ENCODE measurements at places on chromosomes 2 and 18.

DNA sequence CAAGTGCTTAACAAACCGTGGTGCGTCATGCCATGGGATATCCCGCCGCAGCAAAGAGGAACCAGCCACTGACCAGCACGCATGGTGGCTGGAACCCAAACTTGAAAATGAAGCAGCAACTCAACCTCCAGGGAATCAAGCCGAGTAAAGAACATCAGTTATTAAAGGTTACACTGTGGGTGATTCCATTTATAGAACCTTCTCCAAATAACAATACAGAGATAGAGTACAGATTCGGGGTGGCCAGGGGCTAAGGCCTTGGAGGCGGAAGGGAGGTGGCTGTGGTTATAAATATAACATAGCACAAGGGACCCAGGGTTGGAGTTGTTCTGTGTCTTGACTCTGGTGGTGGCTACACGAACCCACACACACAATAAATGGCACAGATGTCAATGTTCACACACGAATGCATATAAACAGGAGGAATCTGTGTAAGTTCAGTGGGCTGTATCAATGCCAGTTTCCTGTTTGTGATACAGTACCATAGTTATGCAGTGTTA lies 123.1 kb downstream of the EIPR1 start:
- DNase-seq: no peak

- peak; percentile 32 for DNase-seq
These were observed 409.2 kb upstream of the TCF4 start for GRCh38 chr18:55997151-55997561.

- DNase-seq: peak; percentile 68
These were observed 22.9 kb downstream of the ZNF532 start for GRCh38 chr18:58887613-58887963.

- no peak for DNase-seq
These were observed 19.6 kb downstream of the LDAH start for GRCh38 chr2:20803226-20803682.

- no peak for DNase-seq
These were observed 1.4 kb downstream of the FIGN start for GRCh38 chr2:163734401-163734800.

DNA sequence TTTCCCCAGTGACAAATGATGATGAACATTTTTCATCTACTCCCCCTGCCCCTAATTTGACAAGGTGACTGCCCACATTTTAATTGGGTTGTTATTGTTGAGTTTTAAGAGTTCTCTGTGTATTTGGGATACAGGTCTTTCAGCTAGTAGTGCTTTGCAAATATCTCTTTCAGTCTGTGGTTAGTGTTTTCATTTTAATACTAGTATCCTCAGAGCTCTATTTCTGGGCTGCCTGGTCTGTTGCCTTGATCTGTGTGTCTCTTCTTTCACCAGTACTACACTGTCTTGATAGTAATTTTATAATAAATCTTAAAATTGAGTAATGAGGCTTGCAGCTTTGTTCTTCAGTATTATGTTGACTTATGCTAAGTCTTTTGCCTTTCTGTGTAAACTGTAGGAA lies 19.7 kb downstream of the EIF5B start:
- no peak for DNase-seq

- DNase-seq: no peak
These were observed 75.8 kb downstream of the RTP5 start for GRCh38 chr2:241945311-241945710.

DNA sequence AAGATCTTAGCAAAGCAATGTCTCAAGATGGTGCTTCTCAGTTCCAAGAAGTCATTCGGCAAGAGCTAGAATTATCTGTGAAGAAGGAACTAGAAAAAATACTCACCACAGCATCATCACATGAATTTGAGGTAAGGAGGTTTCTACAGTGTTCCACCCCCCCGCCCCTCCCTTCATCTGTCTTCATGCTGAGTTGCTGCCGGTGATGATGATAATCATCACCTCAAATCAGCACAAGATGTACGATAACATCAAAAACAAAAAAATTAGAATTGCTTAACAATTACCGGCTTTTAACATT lies 14.6 kb downstream of the UGP2 start:
- DNase-seq: no peak

GRCh38 chr2:159895258-159896065 lies 97.5 kb upstream of the CD302 start:
- DNase-seq: no peak

DNA sequence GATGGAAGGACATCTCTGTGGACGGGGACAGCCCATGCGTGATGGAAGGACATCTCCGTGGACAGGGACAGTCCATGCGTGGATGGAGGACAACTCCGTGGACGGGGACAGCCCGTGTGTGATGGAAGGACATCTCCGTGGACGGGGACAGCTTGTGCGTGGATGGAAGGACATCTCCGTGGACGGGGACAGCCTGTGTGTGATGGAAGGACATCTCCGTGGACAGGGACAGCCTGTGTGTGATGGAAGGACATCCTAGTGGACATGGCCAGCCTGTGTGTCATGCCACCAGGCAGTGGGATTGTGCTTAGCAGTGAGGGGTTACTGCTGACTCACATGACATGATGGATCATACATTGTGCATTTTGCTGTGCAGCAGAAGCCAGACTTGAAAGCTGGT lies 30.0 kb upstream of the NFATC1 start:
- DNase-seq: no peak

GRCh38 chr2:10286216-10287037 lies 16.3 kb upstream of the HPCAL1 start:
- no peak for DNase-seq

DNA sequence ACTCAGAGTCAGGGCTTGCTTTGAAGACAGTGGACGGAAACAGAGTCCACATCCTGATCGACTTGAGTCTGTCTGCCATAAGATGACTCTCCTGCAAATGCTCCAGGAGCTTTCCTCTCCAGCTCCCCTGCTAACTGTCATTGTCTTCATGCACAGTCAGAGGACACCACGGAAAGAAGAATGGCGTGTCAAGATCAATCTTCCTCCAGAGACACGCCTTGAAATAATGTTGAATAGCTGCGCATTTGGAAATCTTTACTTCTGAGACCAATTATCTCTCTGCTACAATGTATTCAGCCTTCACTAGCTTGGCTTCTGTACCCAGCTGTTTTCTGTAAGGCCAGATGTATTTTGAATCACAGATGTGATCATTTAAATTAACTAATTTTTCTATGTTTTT lies 457.2 kb downstream of the CDH2 start:
- peak; percentile 34 for DNase-seq

DNA sequence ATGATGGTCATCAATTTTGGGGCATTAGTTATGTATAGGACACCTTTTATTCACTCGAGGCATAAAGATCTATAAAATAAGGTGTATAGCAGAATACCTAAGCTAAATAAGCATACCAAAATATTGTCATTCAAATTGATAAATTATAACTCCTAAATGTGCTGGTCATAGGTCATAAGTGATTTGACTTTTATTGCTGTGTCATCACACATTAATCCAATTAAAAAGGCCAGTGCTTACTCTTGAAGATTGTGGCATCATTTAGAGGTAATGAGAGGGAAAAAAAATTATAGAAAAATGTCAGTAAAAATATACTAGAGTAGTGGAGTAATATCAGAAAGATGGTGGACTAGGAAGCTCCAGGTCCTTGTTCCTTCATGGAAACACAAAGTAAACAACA lies 346.9 kb upstream of the LRRTM1 start:
- no peak for DNase-seq

GRCh38 chr18:58579561-58580047 lies 49.3 kb downstream of the ALPK2 start:
- no peak for DNase-seq

DNA sequence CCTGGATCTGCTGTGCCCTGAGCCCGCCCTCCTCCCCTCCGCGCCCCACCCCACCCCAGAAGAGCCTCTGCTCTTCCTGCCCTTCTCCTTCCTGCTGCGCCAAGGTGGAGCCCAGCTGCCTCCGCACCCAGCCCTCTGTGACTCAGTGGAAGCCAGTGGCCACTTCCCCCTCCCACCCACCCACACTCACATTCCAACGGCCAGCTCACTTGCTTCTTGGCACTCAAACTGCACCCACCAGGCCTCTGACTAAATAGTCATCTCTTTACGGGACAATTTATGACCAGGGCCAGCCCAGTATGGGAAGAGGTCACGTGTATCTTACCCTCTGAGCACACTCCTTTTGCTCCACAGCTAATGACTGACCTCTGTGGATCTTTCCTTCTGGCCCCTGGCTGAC lies 150.4 kb upstream of the SLC1A4 start:
- no peak for DNase-seq

DNA sequence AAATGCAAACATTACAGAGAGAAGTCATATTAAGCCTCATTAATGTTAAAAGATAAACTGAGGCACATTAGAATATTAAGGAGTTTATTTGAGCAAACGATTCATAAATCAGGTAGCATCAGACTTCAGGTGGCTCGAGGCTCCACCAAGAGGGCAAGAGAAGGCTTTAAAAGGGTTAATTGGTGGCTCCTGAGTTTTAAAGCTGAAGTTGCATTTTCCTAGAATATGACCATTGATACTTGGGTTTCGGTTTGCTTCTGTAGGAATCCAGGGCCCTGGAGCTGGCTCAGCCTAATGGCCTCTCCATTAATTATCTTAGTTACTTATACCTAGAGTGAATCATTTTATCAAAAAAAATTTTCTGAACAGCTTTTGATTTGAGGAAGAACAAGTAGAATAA lies 123.7 kb upstream of the NABP1 start:
- DNase-seq: no peak

- DNase-seq: no peak
These were observed 177.4 kb downstream of the PARD3B start for GRCh38 chr2:204722691-204723090.

- DNase-seq: no peak
These were observed 120.1 kb downstream of the CACNB4 start for GRCh38 chr2:151978709-151979108.
